ENCODE measurements at places on chromosomes 2 and 18.

DNA sequence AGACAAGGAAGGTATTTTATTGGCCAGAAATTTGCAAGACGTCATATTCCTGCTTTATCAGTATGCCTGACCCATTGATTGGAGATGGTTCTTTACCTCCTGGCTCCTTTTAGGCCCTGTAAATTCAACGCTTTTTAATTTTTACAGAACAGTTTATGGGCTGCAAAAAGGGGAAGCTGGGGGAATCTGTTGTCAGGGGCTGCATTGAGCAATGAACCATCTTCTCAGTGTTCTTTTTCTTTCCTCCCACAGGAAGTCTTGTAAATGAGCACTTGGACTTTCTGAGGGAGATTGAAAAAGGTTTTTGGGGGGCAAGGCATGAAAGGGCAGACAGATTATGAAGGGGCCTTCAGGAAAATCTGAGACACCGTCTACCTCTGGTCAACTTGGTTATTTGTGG, 503.6 kb upstream of the TNP1 start:
- no peak for DNase-seq

DNA sequence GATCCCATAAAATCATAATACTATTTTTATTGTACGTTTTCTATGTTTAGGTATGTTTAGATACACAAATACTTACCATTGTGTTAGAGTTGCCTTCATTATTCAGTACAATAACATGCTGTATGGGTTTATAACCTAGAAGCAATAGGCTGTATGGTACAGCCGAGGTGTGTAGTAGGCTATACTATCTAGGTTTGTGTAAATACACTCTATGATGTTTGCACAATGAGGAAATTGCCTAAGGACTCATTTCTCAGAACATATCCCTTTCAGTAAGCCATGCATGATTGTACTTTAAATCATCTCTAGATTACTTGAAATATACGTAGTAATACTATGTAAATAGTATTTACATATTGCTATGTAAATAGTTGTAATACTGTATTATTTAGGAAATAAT, 156.7 kb downstream of the CDCA7 start:
- no peak for DNase-seq

GRCh38 chr18:55998801-55999385, 410.9 kb upstream of the TCF4 start:
- no peak for DNase-seq

DNA sequence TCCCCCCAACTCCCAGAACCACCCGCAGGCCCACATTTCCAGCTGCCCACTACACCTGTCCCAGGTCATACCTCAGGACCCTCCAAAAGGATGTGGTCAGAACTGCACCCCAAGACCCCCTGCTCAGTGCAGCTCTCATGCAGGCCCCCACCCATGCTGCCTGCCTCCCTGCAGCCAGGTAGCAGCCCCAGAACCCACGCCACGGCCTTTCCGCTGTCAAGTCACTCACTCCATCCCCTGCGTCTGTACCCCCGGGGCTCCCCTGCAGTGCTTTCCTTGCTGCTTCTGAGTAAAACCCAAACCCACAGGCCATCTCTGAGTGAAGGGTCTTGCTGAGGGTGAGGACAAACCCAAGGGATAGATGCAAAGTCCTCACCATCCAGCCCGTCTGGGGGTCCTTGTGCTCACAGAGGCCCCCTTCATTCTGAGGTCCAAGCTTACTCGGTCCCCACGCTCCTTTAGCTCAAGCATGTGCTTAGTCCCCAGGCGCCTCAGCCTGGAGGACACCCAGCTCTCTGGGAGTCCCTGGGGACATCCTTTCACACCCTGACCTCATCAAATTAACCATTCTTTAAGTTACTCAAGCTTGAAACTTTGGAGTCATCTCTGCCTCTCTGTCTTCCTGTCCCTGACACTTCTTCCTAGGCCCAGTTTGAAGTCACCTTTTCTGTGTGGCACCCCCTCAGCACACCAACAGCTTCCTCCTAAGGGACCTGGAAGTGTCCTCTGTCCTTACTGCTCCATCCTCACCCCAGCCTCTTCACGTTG, 130.1 kb downstream of the SMAD7 start:
- no peak for DNase-seq

GRCh38 chr2:61327173-61327572, 143.7 kb downstream of the USP34 start:
- DNase-seq = no peak

DNA sequence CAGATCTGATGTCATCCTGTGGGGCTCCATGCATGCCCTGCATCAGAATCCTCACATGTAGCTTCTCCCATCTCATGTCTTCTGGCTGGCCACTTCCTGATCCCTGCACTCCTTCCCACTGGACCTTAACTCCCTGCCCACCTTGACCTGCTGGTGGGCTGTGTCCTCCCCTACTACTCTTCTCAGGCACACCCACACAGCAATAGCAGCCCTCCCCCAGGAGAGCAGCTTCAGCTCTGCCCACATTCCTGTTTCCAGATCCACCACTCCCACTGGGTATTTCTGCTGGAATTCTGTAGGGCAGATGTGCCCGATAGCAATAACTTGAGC, 137.0 kb upstream of the HS6ST1 start:
- DNase-seq = no peak

GRCh38 chr18:67117804-67118203, 398.7 kb downstream of the DSEL start:
- DNase-seq = no peak

DNA sequence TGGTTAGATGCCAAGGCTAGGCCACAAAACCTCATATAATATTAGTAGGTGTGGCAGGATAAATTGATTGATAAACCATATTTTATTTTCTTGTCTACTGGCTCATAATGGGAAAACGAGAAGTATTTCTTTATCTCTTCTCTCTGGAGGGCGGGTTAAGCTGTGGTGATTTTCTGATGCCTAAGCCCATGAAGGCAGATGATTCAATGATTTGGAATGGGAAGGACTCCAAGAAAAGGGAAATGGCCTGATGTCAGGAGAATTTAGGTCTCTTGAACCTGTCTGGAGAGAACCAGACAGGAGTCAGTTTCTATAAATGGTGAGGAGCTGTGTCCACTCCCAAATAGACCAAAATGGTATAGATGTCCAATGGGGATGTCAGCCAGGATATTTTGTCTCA, 18.7 kb upstream of the MAP4K3 start:
- no peak for DNase-seq

DNA sequence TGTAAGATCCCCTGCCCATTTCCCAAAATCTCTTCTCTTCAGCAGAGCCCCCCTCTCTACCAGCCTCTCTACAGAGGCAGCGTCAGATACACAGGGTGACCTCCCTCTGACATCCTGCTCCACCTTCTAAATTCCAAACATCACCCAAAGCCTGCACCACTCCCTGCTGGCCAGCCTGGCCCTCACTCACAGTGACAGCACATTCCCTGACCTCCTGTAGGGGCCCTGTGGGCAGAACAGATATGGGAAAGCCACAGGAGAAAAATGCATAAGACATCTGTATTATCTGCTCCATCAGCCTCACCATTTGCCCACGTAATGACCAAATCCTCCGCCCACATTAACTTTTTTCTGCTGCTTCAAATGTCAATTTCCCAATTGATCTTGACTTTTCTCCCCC, 40.6 kb downstream of the TRABD2A start:
- no peak for DNase-seq

DNA sequence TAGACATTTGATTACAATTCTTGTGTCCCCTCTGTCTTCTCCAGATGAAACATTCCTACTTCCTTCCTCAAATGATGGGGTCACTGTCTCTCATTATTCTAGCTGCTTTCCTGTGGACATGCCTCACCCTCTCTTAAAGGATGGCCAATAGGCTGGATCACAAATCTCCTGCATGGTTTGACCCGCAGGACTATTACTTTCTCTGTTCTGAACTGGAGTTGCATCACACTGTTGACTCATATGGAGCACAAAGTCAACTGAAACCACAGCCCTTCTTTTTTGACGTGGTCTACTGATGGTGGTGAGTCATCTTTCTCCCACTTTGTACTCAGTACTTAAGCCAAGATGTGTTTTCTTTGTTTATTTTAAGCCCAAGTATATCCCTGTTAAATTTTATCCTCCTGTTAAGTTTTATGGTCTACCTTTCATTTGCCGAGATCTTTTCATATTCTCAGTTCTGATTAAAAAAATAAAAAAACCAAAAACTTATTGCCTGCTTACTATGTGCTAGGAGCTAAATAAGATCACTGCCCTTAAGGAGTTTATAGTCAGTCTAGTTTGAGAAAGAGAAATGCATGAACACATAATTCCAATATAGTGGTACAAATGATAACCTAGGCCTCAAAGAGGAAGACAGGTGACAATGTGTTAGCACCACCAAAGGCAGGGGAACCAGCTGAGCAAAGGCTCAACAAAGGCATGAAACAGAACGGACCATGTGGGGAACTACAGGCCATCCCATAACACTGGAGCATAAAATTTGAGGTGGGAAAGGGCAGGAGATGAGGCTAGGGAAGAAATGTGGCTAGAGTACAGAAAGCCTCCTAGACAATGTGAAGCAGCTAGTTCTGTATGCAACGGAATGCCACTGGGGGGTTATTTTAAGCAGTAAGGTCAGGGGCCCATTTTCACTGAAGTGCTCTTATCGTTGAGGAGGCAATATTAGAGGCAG, 67.6 kb upstream of the ZFP36L2 start:
- DNase-seq = no peak

GRCh38 chr2:27965841-27966240, 75.3 kb downstream of the BABAM2 start:
- DNase-seq = no peak

GRCh38 chr18:37471637-37472036, 94.0 kb downstream of the CELF4 start:
- DNase-seq = no peak

GRCh38 chr18:56987236-56987635, 159.7 kb upstream of the BOD1L2 start:
- DNase-seq = no peak

GRCh38 chr2:223950448-223951347, 5.6 kb upstream of the WDFY1 start:
- no peak for DNase-seq

GRCh38 chr2:191217580-191217979, 27.6 kb upstream of the MYO1B start:
- no peak for DNase-seq
